ENCODE measurements at places on chromosomes 12 and 14.
A peak's percentile ranks its signal among the peaks of the same experiment; 100 is the strongest.

DNA sequence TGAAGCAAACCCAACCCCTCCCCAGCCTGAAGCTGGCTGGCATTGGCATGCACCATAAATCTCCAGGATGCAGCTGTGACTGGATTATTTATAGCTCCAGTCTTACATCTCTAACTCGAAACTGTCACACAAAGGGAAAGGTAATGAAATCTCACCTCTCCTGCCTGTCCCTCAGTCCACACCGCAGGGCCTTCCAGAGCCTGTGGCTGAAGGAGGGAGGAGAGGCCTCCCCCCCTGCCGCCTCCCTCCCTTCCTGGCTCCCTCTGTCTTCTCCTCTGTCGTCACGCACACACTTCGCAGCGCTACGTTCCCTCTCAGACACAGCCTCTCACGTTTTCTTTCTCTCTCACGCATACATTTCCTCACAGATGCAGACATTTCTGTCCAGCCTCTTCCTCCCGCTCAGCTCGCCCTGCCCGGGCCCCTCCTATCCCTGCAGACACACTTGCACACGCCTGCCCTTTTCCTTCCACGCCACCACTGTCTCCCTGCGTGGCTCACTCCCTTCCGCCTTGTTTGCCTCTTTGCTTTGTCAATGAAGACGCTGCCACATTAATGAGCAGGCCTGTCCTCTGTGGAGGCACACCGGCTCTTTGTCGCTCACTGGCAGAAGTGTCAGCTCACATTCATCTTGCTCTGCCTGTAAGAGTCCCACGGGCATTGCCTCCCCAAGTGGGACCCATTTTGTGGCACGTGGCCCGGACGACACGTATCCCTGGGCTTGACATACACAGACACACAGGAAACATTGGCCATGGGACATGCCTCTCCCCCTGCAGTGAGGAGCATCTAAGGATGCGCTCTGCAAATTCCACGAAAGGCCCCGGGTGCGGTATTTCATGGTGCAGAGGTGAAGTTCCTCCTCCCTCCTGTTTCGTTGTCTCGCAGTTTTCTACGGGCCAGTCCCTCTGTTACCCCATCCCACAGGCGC is 27.9 kb downstream of the IRF2BPL start:
- H3K27me3 ChIP-seq: no peaks in the 10 kb centered on the region
- DNase-seq: no peak
- no peaks in the 10 kb centered on the region for H3K4me1 ChIP-seq
- H3K4me3 ChIP-seq: no peak overlapping the region
- no peak overlapping the region for H3K27ac ChIP-seq

DNA sequence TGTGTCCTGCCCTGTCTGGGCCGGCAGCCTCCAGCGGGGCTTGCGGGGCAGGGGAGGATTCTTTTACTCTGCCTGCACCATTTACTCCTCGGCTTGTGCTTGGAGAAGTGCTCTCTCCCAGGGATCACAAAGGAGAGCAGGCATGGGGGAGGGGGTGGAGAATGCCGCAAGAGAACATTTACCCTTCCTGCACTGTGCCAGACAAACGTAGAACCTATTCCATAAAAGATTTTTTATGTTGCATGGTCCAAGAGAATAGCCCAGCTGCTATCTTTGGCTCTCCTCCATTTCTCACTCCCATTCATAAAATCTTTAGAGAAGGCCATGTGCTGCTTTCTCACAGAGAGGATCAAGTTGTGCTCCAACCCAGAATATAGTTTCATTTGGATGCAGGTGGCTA is 159.4 kb downstream of the SPTSSA start:
- H3K4me1 ChIP-seq: no peaks in the 10 kb centered on the region
- no peak overlapping the region for H3K4me3 ChIP-seq
- no peaks in the 10 kb centered on the region for H3K36me3 ChIP-seq
- no peaks in the 10 kb centered on the region for H3K27me3 ChIP-seq
- H3K27ac ChIP-seq: no peak overlapping the region

DNA sequence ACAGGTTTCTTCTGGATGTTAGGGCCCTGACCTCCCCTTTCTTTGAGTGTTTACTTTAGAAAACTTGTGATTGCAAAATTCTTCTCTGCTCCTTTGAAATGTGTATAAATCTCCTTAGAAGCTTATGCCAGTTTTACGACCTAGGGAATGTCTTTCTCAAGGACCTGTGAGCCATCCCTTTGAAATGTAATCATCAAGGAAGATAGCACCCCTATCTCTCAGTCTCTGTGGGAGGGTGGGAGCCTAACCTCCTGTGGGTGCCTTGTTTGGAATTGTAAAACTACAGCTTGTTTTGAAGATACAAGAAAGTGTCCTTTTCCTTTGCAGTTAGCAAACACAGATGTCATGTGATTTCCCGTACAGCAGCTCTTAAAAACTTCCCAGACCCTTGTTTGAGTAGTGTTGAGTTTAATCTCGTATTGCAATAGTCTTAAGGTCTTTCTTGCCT is 3.3 kb downstream of the OR10AD1 start:
- no peak overlapping the region for H3K4me3 ChIP-seq
- H3K27ac ChIP-seq: peak overlapping the region; percentile 1
- peaks cover 25% of the 10 kb centered on the region for H3K4me1 ChIP-seq
- peak; percentile 94 for DNase-seq
- H3K27me3 ChIP-seq: peaks cover 25% of the 10 kb centered on the region

DNA sequence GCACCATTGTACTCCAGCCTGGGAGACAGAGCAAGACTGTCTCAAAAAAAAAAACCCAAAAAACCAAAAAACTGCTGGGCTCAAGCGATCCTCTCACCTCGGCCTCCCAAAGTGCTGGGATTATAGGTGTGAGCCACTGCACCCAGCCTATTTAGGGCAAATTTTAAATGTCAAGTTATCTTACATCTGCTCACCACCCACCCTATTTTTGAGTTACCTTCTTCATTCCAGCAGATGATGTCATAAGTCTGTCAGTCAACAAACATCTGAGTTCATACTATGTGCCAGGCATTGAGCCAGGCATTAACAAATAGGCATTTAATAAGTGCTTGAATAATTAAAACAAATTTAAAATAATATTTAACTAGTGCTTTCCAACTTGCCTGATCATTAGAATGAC is 21.5 kb downstream of the BATF start:
- no peaks in the 10 kb centered on the region for H3K36me3 ChIP-seq
- DNase-seq: no peak
- H3K27ac ChIP-seq: no peak overlapping the region
- H3K27me3 ChIP-seq: no peaks in the 10 kb centered on the region

DNA sequence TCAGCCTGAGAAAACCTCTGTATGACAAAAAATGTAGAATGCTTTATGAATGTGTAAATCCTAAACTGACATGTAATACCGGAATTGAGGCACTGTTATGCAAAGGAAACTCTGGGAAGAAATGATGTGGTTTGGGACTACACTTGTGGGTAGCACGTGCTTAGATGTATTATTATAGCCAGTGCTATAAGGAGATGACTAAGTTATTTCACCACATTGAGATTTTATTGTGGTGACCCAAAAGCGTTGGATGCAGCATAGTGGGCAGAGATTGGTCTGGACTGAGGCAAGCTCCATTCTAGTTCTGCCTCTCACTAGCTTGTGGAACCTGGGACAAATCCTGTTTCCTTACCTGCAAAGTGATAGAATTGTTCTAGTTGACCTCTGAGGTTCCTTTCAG is 172.2 kb downstream of the SNAPC1 start:
- H3K4me1 ChIP-seq: no peaks in the 10 kb centered on the region
- no peak overlapping the region for H3K27ac ChIP-seq
- H3K27me3 ChIP-seq: no peaks in the 10 kb centered on the region
- no peaks in the 10 kb centered on the region for H3K36me3 ChIP-seq
- no peak for DNase-seq

- no peak overlapping the region for H3K4me3 ChIP-seq
- H3K36me3 ChIP-seq: 0 out of 2 replicates have a peak, but pooled peaks cover 3% of the 10 kb centered on the region
- no peak overlapping the region for H3K27ac ChIP-seq
- DNase-seq: peak; percentile 39
These were observed 48.5 kb downstream of the FAM222A start for GRCh38 chr12:109762071-109762672.

- H3K36me3 ChIP-seq: peaks cover 16% of the 10 kb centered on the region
- H3K27me3 ChIP-seq: no peaks in the 10 kb centered on the region
- peaks cover 24% of the 10 kb centered on the region for H3K4me1 ChIP-seq
- no peak overlapping the region for H3K4me3 ChIP-seq
These were observed 206.8 kb downstream of the SYNE2 start for GRCh38 chr14:64059454-64060198.
